ENCODE measurements at places on chromosomes 12 and 14. TPM values are rescaled to one million over a fixed set of nuclear protein-coding genes. Genes with fewer than 3 reads are reported as not detected.

DNA sequence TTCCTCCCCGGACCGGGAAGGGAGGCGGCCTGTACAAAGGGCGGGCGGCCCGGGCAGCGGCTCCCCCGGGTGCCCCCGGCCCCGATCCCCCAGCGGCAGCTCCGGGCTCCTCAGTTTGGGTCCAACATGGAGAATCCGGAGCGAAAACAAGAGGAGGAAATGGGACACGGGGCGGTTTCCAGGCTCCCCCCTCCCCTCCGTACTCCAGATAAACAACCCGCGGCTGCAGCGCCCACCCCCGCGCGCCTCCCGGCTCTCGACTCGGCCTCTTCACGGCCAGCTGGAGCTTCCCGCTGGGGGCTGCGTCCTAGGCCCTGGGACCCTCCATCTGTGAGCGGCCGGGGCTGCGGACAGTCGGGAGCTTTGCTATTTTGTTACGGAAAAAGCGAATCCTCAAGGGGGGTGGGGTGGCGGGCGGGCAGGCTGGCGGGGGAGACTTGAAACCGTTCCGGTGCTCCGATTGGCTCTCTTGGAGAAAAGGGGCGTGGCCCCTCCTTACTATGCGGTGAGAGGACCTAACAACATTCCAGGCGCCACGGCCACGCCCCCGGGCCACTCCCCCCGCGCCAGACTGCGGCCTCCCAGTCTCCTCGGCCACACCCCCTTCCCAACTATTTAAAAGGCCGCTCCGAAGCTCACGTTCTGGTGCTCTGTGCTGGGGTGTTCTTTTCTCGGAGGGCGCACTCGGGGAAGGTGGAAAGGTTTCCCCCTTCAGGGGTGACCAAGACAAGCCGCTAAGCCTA lies at the start of gene CTDSP2:
Gene CTDSP2, minus strand, starts transcription at position 153 of the 743 bp plus-strand sequence. CDS start 294 bp downstream, outside the sequence.
- H3K27me3 ChIP-seq, result peaks cover 5% of the 10 kb centered on the region
- peaks cover 6% of the 10 kb centered on the region for H3K4me1 ChIP-seq
- H3K4me3 ChIP-seq, result peak within 1 kb of the TSS; percentile 97
- H3K27ac ChIP-seq, result peak within 1 kb of the TSS; percentile 90
- H3K36me3 ChIP-seq, result peaks cover 10% of the 10 kb centered on the region

GRCh38 chr12:93836620-93837260 lies 159.6 kb downstream of the CRADD start:
- DNase-seq, result no peak
- H3K36me3 ChIP-seq, result no peaks in the 10 kb centered on the region
- H3K27me3 ChIP-seq, result no peaks in the 10 kb centered on the region
- H3K4me1 ChIP-seq, result no peaks in the 10 kb centered on the region
- H3K27ac ChIP-seq, result no peak overlapping the region

- no peak overlapping the region for H3K27ac ChIP-seq
- DNase-seq, result no peak
- H3K4me3 ChIP-seq, result no peak overlapping the region
- H3K27me3 ChIP-seq, result no peaks in the 10 kb centered on the region
- no peaks in the 10 kb centered on the region for H3K36me3 ChIP-seq
- no peaks in the 10 kb centered on the region for H3K4me1 ChIP-seq
Measured at GRCh38 chr12:31008241-31008761, 65.4 kb upstream of the DDX11 start.

GRCh38 chr12:18955594-18955993 lies 173.9 kb upstream of the PLEKHA5 start:
- H3K27ac ChIP-seq, result no peak overlapping the region
- no peak for DNase-seq
- no peaks in the 10 kb centered on the region for H3K27me3 ChIP-seq
- H3K4me3 ChIP-seq, result no peak overlapping the region
- H3K4me1 ChIP-seq, result no peaks in the 10 kb centered on the region

GRCh38 chr12:128857133-128857763 lies 4.0 kb downstream of the GLT1D1 start:
- H3K27ac ChIP-seq, result no peak overlapping the region
- no peaks in the 10 kb centered on the region for H3K36me3 ChIP-seq
- H3K4me3 ChIP-seq, result no peak overlapping the region
- DNase-seq, result no peak

DNA sequence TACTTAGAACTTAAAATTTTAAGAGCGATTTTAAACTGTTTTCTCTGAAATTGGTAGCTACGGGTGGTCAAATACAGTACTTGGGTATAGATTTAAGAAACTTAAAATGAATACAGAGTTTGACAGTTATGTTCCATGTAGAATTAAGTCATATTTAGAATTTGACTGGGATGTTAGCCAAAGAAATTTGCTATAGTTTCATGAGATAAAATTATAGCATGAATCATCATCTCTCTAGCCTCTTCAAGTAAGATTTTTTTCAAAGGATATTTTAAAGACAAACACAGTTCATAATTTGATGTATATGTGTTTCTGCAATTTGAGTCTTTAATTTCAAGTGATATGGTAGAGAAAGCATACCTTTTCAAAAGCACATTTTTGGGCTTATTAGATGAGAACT lies 41.0 kb downstream of the ZCRB1 start:
- H3K27me3 ChIP-seq, result no peaks in the 10 kb centered on the region
- no peak overlapping the region for H3K4me3 ChIP-seq
- no peak overlapping the region for H3K27ac ChIP-seq
- H3K4me1 ChIP-seq, result peaks cover 2% of the 10 kb centered on the region

GRCh38 chr12:71981149-71981548 lies 42.5 kb downstream of the TPH2 start:
- H3K4me3 ChIP-seq, result no peak overlapping the region
- no peak overlapping the region for H3K27ac ChIP-seq
- no peaks in the 10 kb centered on the region for H3K36me3 ChIP-seq
- no peaks in the 10 kb centered on the region for H3K4me1 ChIP-seq
- DNase-seq, result no peak

DNA sequence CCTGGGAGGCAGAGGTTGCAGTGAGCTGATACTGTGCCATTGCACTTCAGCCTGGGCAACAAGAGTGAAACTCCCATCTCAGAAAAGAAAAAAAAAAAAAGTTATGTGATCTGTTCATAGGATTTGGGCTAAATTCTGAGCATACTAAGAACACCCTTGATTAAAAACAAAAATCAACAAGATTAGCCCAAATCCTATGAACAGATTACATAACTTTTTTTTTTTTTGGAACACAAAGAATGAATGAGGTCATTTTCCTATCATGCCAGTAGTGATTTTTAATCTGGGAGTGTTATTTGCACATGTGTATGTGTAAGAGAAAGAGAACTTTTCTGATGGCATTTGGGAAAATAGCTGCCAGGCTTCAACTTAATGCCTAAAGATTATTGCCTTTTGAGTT lies 208.7 kb downstream of the ERC1 start:
- no peak for DNase-seq
- H3K4me1 ChIP-seq, result no peaks in the 10 kb centered on the region
- no peak overlapping the region for H3K27ac ChIP-seq
- no peaks in the 10 kb centered on the region for H3K27me3 ChIP-seq
- no peak overlapping the region for H3K4me3 ChIP-seq

GRCh38 chr12:120094485-120094884 lies 22.1 kb downstream of the RAB35 start:
- H3K4me3 ChIP-seq, result no peak overlapping the region
- peaks cover 77% of the 10 kb centered on the region for H3K36me3 ChIP-seq
- H3K27ac ChIP-seq, result no peak overlapping the region
- no peaks in the 10 kb centered on the region for H3K27me3 ChIP-seq

- no peak overlapping the region for H3K27ac ChIP-seq
- H3K4me3 ChIP-seq, result no peak overlapping the region
- no peak for DNase-seq
- no peaks in the 10 kb centered on the region for H3K27me3 ChIP-seq
Measured at GRCh38 chr12:25592725-25593495, 39.8 kb upstream of the LMNTD1 start.

- no peaks in the 10 kb centered on the region for H3K27me3 ChIP-seq
- DNase-seq, result peak; percentile 38
Measured at GRCh38 chr14:60250257-60251035, 1.4 kb downstream of the PPM1A start.

DNA sequence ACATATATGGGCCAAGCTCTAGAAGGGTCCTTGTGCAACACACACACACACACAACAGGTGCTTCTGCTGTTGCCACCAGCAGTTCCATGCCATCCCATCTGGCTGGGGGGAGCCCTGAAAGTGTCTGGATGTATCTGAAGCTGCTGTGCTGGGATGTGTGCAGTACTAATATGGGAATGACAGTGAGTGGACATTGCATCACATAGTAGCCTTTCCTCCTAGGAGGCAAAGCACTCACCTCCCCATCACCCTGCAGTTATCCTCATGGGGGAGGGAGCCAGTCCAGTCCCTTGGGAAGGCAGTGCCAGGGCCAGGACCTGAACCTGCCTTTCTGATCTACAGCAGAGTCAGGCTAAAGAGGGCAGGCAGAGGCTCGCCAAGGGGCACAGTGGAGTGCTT lies 208.9 kb downstream of the CACNA1C start:
- no peaks in the 10 kb centered on the region for H3K4me1 ChIP-seq
- H3K4me3 ChIP-seq, result no peak overlapping the region
- no peaks in the 10 kb centered on the region for H3K27me3 ChIP-seq
- H3K27ac ChIP-seq, result no peak overlapping the region
- no peaks in the 10 kb centered on the region for H3K36me3 ChIP-seq
- no peak for DNase-seq

- no peaks in the 10 kb centered on the region for H3K27me3 ChIP-seq
- DNase-seq, result no peak
- H3K4me1 ChIP-seq, result no peaks in the 10 kb centered on the region
Measured at GRCh38 chr12:46918631-46919030, 92.8 kb upstream of the SLC38A4 start.

DNA sequence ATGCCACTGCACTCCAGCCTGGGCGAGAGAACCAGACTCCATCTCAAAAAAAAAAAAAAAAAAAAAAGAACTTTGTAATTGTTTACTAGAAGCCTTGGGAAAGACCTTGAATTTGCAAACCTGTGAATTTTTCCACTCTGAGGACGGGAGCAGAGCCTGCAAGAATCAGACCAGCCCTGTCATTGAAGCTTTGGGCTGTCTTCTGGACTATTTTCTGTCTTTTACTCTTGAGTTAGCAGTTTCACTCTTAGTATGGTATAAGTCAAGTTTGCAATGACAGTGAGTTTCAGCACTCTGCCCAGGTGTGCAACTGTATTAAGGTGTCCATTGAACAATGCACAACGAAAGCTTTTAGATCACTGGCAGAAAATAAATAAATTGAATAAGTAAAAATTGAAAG lies 81.4 kb upstream of the KRAS start:
- DNase-seq, result no peak
- H3K4me1 ChIP-seq, result no peaks in the 10 kb centered on the region
- H3K27ac ChIP-seq, result no peak overlapping the region
- H3K4me3 ChIP-seq, result no peak overlapping the region

DNA sequence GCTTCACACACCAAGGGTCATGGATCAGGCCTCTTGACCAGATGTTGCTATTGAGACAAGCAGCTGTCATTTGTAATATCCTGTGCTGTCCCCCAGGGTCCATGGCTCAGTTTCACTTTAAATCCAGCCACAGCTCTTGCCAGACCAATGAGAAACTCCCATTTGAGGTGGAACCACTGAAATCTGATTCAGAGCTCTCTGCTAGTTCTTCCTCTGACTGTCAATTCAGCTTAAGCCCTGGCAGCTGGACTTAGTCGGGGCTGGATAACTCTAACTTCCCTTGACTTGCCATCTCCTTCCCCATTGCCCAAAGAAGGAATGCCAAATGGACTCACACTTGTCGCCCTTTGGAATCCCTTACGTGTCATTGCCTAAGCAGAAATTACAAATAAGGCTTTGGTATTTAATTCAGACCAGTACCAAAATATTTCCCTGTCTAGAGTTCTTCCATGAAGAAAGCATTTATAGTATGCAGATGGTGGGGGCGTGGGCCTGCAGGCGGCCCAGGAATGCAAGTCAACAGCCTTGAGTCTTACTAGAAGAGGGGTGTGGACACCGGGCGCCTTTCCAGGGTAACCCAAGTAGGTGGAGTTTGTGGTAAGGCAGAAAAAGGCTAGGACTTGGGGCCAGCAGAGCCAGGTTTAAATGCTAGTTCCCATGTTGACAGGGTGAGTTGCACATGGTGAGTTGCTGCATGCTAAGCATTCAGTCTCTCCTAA lies 96.9 kb upstream of the TMPO start:
- no peaks in the 10 kb centered on the region for H3K36me3 ChIP-seq
- H3K4me3 ChIP-seq, result no peak overlapping the region
- peaks cover 28% of the 10 kb centered on the region for H3K4me1 ChIP-seq
- DNase-seq, result peak; percentile 67

- H3K36me3 ChIP-seq, result no peaks in the 10 kb centered on the region
- no peak overlapping the region for H3K4me3 ChIP-seq
- H3K27ac ChIP-seq, result no peak overlapping the region
- no peak for DNase-seq
- H3K27me3 ChIP-seq, result no peaks in the 10 kb centered on the region
Measured at GRCh38 chr12:67589078-67589477, 59.5 kb upstream of the DYRK2 start.

DNA sequence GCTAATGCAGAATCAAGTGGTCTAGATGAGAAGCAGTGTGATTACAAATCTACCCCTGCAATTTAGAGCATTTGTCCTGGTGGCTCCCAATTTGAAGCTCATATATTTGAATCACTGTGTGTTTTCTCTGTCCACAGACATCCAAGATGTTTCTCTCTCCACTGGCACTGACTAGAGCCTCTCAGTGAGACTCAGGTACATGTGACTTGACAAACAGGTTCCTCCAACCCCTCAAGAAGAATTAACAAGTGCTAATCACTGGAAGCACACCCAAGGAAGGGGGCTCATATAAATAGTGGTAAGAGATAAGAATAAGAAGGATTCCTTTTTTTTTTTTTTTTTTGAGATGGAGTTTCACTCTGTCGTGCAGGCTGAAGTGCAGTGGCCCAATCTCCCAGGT lies 20.5 kb downstream of the OR10G2 start:
- no peak for DNase-seq
- no peak overlapping the region for H3K27ac ChIP-seq
- no peak overlapping the region for H3K4me3 ChIP-seq
- H3K27me3 ChIP-seq, result no peaks in the 10 kb centered on the region
- no peaks in the 10 kb centered on the region for H3K36me3 ChIP-seq

DNA sequence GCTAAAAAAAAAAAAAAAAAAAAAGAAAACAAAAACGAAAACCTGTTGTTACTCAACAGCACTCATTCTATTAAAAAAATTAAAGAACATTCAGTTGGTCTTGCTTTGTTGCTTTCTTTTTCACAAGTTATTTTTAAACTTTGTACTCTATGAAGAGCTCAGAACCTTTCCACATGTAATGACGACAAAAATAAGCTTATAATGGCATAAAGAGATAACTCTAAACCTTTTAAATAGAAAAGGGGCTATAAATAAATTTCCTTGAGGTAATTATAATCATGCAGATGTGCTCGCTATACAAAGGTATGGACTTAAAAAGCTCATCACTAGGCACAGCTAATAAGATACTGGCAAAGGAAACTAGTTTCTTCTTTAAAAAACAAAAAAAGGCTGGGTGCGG lies 13.4 kb downstream of the NR2C1 start:
- no peak overlapping the region for H3K4me3 ChIP-seq
- H3K4me1 ChIP-seq, result no peaks in the 10 kb centered on the region
- H3K27me3 ChIP-seq, result no peaks in the 10 kb centered on the region
- no peak overlapping the region for H3K27ac ChIP-seq

The SMCO2 gene
- polyA plus RNA-seq, result 0.34 TPM

The TRHDE gene
- 0.98 TPM for polyA plus RNA-seq

The SOAT2 gene
- polyA plus RNA-seq, result 77.4 TPM

The ADCY4 gene
- 7.3 TPM for polyA plus RNA-seq

The SLC24A4 gene
- 0.16 TPM for polyA plus RNA-seq

The AMDHD1 gene
- polyA plus RNA-seq, result 0.61 TPM

The HPD gene
- 0.13 TPM for polyA plus RNA-seq

The NFATC4 gene
- polyA plus RNA-seq, result 25.8 TPM

The MBD6 gene
- polyA plus RNA-seq, result 20.5 TPM

The PRR4 gene
- polyA plus RNA-seq, result 4.5 TPM

The RNF212B gene
- polyA plus RNA-seq, result 0.27 TPM
